ENCODE measurements at places on chromosomes 2 and 18.

DNA sequence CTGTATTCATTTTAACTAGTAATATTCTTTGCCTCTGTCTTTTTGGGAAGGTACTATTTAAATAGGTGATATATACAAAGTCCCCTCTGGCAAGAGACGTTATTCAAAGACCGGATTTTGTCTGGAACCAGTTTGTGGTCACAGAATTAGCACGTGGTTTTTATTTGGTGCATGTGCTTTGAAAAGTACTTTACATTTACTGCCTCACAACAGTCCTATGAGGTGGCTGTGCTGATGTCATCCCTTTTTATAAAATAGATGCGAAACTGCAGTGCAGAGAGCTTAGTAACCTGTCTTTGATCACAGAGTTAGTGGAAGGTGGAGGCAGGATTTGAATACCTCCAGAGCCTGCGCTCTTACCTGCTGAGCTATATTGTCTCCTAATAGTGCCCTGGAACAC, 4.0 kb downstream of the LPIN1 start:
- no peak for DNase-seq

GRCh38 chr18:24362757-24363156, 34.9 kb downstream of the OSBPL1A start:
- DNase-seq, result no peak

DNA sequence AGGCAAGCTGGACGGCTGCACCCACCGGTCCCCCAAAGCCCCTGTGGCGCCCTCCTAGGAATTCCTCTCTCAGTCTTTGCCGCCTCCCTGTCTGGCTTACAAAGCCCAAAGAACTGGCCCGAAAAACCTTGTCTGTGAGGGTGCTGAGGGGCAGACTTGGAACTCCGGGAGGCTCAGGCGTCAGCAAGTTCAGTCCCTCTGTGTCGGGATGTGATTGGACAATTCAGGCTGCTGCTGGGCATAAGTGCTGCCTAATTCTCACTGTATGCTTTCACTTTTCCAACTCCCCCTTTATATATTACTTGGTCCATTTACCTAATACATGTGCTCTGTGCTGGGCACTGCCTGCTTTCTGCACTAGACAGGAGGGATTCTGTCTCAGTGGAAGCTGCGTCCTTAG, 20.3 kb upstream of the SH3RF3 start:
- DNase-seq, result no peak

DNA sequence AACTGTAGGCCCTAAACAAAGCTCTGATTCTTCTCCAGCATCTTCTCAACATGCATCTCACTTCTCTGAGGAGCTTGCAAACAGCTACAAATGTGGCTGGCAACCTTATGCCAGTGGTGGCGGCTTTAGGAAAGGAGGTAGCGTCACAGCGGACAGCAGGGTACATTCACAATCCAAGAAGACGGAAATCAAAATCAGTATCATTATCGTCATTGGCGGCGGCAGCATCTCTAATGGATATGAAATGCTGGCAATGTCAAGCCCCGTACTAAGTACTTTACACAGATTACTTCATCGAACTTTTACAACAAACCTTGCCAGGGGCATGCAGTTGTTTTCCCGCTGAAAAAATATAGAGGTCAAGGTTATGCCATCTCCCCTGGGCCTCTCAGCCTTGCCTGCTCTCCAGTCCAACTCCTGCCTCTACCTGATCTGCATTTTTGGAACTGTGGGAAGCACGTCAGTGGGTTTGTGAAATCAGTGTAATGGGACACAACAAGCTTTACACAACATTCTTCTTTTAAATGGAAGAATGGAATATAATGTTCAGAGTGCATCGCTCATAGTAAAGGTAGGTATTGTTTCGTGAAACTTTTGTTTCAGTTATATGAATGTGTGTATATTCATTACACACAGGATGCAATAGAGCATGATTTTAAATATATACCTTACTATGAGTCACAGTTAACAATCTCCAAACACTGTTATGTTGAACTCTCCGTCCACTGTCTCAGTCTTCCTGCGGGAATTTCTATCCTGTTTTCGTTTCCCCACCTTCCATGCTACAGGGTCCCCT, 152.9 kb downstream of the TTC32 start:
- no peak for DNase-seq

- no peak for DNase-seq
These were observed 27.0 kb downstream of the PRKD3 start for GRCh38 chr2:37297632-37298031.

DNA sequence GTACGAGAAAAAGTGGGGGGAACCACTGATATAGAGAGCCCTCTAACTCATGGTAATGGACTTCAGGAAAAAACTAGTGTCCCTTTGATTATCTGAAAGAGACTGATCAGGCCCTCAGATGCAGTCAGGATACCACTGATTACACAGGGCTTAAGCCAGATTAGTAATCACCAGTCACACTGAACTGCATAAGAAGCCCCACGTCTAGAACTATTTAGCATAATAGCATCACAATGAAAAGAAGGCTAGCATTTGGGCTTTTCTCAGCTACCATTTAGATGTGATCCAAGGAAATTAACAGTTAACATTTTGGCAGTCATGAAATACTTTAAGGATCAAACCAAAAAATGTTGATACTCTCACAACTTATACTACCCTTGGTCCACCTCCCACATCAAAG, 813.1 kb upstream of the POU3F3 start:
- DNase-seq, result no peak

DNA sequence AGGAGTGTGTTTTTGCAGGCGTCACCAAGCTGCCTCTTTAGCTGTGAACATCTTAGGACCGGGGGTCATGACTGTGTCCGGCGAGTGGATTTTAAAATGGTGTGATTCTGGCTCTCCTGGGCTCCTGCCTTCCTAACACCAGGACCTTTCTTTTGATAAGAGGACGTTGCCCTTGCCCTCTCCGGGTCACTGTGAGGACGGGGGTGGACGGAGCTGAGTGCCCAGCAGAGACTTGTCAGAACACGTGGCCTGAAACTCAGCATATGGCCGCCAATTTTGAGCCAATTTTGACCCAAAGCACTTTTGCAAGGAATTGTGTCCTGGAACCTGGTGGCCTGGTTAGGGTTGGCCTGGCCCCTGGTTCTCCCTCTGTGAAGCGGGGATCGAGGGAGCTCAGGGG, 40.2 kb downstream of the RTP5 start:
- no peak for DNase-seq

- no peak for DNase-seq
These were observed 24.1 kb downstream of the SKA1 start for GRCh38 chr18:50398947-50399346.

- DNase-seq, result no peak
These were observed 51.3 kb upstream of the CERS6 start for GRCh38 chr2:168404764-168405163.

DNA sequence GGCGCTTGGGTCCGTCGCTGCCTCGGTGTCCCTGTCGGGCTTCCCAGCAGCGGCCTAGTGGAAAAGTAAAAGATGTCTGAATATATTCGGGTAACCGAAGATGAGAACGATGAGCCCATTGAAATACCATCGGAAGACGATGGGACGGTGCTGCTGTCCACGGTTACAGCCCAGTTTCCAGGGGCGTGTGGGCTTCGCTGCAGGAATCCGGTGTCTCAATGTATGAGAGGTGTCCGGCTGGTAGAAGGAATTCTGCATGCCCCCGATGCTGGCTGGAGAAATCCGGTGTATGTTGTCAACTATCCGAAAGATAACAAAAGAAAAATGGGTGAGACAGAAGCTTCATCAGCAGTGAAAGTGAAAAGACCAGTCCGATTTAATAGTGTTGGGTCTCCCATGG, 8.0 kb downstream of the HES6 start:
- DNase-seq, result no peak

DNA sequence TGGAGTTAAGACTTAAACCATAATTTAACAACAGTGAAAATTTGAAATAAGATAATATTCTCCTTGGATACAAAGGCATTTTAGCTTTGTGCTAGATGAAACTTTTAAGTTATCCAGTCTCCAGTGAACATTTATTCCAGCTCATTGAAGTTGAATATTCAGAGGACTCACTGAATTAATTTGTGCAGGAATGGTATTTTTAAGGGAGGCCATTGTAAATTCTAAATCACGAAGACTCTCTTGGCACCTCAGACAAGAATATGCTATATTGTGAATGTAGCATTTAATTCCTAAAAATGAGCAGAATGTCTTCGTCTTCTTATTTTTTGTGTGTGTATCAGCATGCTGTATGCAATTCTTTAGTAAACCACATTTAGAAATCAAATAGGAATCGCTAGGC, 731.7 kb upstream of the RAB6C start:
- DNase-seq, result no peak

DNA sequence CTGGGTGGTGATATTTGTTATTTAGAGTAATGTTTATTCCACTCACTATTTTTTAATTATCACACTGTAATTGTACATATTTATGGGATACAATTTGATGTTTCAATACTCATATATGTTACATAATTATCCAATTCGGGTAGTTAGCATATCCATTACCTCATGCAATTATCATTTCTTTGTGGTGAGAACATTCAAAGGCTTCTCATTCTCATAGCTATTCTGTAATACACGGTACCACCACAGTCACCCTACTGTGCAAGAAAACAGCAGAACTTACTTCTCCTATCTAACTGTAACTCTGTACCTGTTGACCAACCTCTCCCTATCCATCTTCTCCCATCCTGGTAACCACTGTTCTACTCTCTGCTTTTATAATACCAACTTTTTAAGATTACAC, 4.6 kb downstream of the TBC1D8 start:
- DNase-seq, result no peak

DNA sequence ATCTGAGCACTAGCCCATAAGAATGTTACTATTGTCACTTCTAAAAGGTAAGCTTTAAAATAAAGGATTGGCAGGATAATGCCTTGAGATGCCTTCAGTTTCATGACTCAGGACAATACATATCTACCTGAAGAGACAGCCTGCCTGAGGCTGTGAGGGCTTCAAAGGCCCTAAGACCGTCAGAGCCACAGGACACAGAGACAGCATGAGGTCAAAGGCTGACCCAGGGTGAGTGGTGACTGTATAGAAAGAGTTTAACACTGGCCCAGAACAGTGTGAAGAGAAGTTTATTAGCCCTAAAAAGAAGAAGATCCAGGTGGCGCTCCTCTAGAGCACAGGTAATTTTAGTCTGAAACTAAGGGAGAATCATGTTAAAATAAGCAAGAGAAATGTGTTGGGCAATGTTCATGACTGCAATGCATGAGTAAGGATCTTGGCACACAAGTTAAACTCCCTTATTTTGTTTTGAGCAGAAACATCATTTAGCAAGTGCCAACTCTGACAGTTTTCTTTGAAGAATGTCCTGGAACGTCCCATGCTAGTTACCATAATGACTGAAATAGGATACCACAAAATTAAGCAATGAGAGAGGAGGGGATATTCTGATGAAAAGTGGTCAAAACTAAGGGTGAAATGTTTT, 78.1 kb upstream of the FAM110C start:
- peak; percentile 1 for DNase-seq

- no peak for DNase-seq
These were observed 30.9 kb upstream of the SULT1C4 start for GRCh38 chr2:108346827-108347226.

- DNase-seq, result no peak
These were observed 73.8 kb upstream of the B3GNT7 start for GRCh38 chr2:231321556-231322334.

- peak; percentile 85 for DNase-seq
These were observed 29.1 kb downstream of the SP140L start for GRCh38 chr2:230356084-230356483.
